Type B pancreatic cell (in vitro differentiated cells): ENCODE measurements at places on chromosomes 2 and 18. TPM values are rescaled to one million over a fixed set of nuclear protein-coding genes. Genes with fewer than 3 reads are reported as not detected.
A peak's percentile ranks its signal among the peaks of the same experiment; 100 is the strongest.

Gene CD8B2
- total RNA-seq, result 0.31 TPM in 2 replicates

GRCh38 chr2:101897301-101897700, 94.5 kb upstream of the IL1R2 start:
- no peak for DNase-seq
- H3K27ac ChIP-seq, result no peak overlapping the region
- no peaks in the 10 kb centered on the region for H3K4me1 ChIP-seq
- no peak overlapping the region for H3K4me3 ChIP-seq

Gene KLF11
- 11.8 and 13.1 TPM in 2 replicates for total RNA-seq

Gene SKA1
- total RNA-seq, result 5.7 and 14.0 TPM in 2 replicates

Gene NT5C1B
- total RNA-seq, result not detected in 2 replicates

DNA sequence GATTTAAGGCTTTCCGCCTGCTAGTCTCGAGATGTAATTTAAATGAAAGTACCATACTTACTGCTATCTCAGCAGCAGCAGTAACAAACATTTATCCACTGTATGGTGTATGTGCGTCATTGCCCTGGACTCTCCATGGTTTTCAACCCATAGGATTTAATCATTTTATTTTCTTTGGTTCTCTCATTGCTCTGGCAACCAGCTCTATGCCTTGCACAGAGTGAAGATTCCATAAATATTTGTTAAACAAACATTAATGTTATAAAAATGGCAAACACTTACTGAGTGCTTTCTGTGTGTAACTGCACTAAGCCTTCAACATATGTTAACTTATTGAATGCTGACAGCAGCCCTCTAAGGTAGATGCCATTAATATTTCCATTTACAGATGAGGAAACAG, 1.3 kb upstream of the LMAN1 start:
- H3K36me3 ChIP-seq, result peaks cover 2% of the 10 kb centered on the region
- H3K4me3 ChIP-seq, result peak overlapping the region; percentile 96
- peaks cover 18% of the 10 kb centered on the region for H3K4me1 ChIP-seq
- no peak overlapping the region for H3K27ac ChIP-seq
- peaks cover 6% of the 10 kb centered on the region for H3K27me3 ChIP-seq

DNA sequence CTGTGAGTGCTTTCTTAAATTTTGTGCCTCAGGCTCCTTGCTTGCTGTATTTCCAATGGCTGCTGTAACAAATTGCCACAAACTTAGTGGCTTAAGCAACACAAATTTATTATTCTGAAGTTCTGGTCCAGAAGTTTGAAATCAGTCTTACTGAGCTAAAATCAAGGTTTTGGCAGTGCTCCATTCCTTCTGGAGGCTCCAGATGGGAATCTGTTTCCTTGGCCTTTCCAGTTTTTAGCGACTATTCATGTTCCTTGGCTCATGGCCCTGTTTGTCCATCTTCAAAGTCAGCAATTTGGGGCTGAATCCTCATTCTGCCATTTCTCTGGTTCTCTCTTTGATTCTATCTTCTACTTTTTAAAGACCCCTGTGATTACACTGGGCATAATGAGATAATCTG, 31.8 kb downstream of the STRADB start:
- H3K4me3 ChIP-seq, result no peak overlapping the region
- peaks cover 6% of the 10 kb centered on the region for H3K4me1 ChIP-seq
- no peak for DNase-seq
- no peaks in the 10 kb centered on the region for H3K27me3 ChIP-seq
- H3K36me3 ChIP-seq, result peaks cover 14% of the 10 kb centered on the region

Gene VWA3B
- 0.38 and 4.1 TPM in 2 replicates for total RNA-seq

Gene IL36RN
- 12.0 and 17.7 TPM in 2 replicates for total RNA-seq

- no peak overlapping the region for H3K27ac ChIP-seq
- peaks cover 7% of the 10 kb centered on the region for H3K27me3 ChIP-seq
- H3K36me3 ChIP-seq, result no peaks in the 10 kb centered on the region
- H3K4me1 ChIP-seq, result no peaks in the 10 kb centered on the region
- no peak overlapping the region for H3K4me3 ChIP-seq
Measured at GRCh38 chr2:104043864-104044263, 810.1 kb upstream of the POU3F3 start.

Gene LONRF2
- total RNA-seq, result 4.5 and 8.9 TPM in 2 replicates

Gene CROCC2
- 0.68 and 0.98 TPM in 2 replicates for total RNA-seq

DNA sequence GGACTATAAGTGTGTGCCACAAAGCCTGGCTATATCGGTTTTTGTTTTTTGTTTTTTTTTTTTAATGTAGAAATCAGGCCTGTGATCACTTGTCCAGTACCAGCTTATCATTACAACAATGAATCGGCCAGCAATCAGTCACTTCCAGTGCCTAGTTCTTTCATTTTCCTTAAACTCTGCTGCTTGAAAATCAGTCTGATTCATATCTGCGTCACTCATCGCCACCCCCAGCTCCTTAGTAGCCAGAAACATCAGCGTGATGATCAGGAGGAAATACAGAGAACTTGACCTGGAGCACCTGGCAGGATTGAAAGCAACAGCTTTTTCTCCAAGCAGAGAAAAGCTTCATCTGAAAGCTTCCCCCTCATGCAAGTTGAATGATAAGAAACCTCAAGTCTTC, 75.4 kb downstream of the SPTBN1 start:
- H3K4me3 ChIP-seq, result no peak overlapping the region
- H3K27me3 ChIP-seq, result peaks cover 4% of the 10 kb centered on the region
- peaks cover 48% of the 10 kb centered on the region for H3K36me3 ChIP-seq
- DNase-seq, result no peak
- H3K4me1 ChIP-seq, result peaks cover 27% of the 10 kb centered on the region
- H3K27ac ChIP-seq, result no peak overlapping the region

DNA sequence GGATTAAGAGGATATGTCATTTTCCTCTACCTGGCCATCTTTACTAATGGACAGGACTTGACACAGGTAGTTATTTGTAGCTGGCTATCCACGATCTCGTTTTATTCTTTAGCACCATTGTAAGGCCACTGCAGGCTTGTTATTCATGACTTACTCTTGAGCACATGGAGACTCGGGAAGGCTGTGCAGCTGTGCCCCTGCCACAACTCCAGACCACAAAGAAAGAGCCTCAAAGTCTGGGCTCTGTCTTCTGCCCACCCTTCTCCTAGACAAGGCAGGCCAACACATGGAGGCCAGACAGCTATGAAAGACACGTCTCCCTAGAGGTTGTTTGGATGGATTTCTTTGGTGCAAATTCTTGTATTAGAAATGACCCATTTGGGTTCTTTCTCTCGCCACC, 133.8 kb downstream of the NAPG start:
- no peaks in the 10 kb centered on the region for H3K36me3 ChIP-seq
- no peaks in the 10 kb centered on the region for H3K27me3 ChIP-seq
- H3K4me1 ChIP-seq, result peaks cover 34% of the 10 kb centered on the region

DNA sequence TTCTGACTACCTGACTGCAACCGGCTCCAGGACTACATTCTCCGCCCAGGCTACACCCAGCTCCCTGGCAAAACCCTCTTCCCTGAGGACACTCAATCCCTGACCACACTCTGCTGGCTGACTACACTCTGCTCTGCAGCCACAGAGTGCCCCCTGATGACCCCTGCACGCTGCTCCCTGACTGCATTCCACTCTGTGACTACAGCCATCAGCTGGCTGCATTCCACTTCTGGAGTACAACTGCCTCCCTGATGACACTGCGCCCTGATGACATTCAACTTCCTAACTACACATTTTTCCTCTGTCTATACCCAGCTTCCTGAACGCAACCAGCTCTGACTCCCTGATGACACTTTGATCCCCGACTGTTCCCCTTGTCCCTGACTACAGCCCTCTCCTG, 71.3 kb upstream of the NRXN1 start:
- no peaks in the 10 kb centered on the region for H3K27me3 ChIP-seq
- peaks cover 8% of the 10 kb centered on the region for H3K4me1 ChIP-seq
- H3K36me3 ChIP-seq, result no peaks in the 10 kb centered on the region
- H3K27ac ChIP-seq, result peak overlapping the region; percentile 48
- peak; percentile 66 for DNase-seq

DNA sequence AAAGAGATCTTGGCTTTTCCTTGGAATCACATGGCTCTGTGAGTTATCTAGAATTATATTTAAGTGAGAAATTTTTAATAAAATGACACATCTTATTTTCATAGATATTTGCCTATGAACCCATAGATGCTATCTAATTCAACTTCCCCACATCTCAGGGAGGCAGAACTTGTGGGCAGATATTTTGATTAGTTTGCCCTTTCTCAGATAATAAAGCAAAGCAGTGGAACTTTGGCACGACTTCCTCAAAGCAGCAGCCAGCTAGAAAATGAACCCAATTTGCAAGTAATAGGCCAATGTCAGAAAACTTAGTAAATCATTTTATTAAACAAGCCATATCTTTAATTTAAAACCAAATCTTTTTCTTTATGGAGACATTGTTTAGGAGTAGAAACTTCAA, 32.7 kb downstream of the RAB27B start:
- H3K27me3 ChIP-seq, result peaks cover 2% of the 10 kb centered on the region
- no peaks in the 10 kb centered on the region for H3K36me3 ChIP-seq
- DNase-seq, result no peak
- H3K4me3 ChIP-seq, result no peak overlapping the region

GRCh38 chr2:152389483-152389882, 54.5 kb downstream of the FMNL2 start:
- H3K27me3 ChIP-seq, result no peaks in the 10 kb centered on the region
- no peak overlapping the region for H3K4me3 ChIP-seq
- no peak for DNase-seq
- H3K4me1 ChIP-seq, result peaks cover 39% of the 10 kb centered on the region
- no peak overlapping the region for H3K27ac ChIP-seq
- H3K36me3 ChIP-seq, result peaks cover 12% of the 10 kb centered on the region

Gene SEPTIN10
- 40.9 and 76.7 TPM in 2 replicates for total RNA-seq

Gene INPP5D
- 18.3 and 40.8 TPM in 2 replicates for total RNA-seq

DNA sequence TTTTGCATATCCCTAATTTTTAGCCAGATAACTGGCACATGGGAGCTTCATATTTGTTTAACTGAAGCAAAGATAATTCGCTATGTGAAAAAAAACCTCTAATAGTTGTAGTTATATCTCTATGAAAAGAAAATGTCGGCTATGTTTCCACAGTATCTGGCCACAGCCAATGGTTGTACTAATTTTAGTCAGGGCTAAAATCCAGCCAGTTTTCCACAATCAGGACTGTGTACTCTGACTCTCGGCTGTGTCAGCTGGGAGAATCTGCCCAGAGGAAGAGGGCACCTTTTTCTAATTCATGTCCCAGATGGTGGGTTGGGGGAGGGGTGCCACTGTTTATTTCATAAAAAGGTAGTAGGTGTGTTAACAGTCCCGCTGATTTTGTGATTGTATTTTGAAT, 38.8 kb downstream of the STRADB start:
- no peak overlapping the region for H3K27ac ChIP-seq
- H3K36me3 ChIP-seq, result no peaks in the 10 kb centered on the region
- H3K27me3 ChIP-seq, result no peaks in the 10 kb centered on the region

- H3K4me3 ChIP-seq, result no peak overlapping the region
- DNase-seq, result no peak
- no peak overlapping the region for H3K27ac ChIP-seq
- no peaks in the 10 kb centered on the region for H3K36me3 ChIP-seq
- peaks cover 13% of the 10 kb centered on the region for H3K4me1 ChIP-seq
Measured at GRCh38 chr2:64470071-64470470, 16.1 kb downstream of the LGALSL start.

Gene ENOSF1
- total RNA-seq, result 43.2 and 63.1 TPM in 2 replicates

Gene ANKRD30B
- not detected in 2 replicates for total RNA-seq

GRCh38 chr2:149860276-149860921, 272.8 kb upstream of the MMADHC start:
- peaks cover 11% of the 10 kb centered on the region for H3K4me1 ChIP-seq
- H3K27ac ChIP-seq, result no peak overlapping the region
- H3K4me3 ChIP-seq, result no peak overlapping the region
- peaks cover 5% of the 10 kb centered on the region for H3K36me3 ChIP-seq
- no peaks in the 10 kb centered on the region for H3K27me3 ChIP-seq

DNA sequence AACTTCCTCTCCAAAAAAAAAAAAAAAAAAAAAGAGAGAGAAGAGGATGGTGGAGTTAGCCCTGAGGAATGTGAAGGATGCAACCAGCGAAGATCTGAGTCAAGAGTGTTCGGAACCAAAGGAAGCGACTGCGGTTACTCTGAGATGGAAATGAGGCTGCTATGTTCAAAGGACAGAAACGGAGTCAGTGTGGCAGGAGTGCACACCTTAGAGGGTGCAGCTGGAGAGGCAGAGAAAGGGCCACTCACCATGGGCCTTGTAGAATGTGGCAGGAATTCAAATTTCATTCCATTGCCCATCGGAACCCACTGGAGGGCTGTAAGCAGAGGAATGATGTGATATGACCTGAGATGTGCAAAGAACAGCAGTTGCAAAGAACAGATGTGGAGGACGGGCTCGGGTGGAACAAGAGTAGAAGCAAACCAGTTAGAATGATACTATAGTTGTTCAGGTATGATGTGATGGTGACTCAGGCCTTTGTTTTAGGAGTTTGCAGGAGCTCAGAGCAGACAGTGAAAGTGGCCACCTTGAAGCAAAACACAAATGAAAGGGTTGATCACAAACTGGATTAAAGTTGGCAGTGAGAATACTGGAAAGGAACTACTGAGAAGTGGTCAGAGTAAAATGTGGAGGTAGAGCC, 22.6 kb downstream of the ITGA6 start:
- no peak for DNase-seq
- H3K36me3 ChIP-seq, result no peaks in the 10 kb centered on the region
- H3K27ac ChIP-seq, result no peak overlapping the region
- peaks cover 7% of the 10 kb centered on the region for H3K4me1 ChIP-seq

- H3K27ac ChIP-seq, result no peak overlapping the region
- H3K36me3 ChIP-seq, result no peaks in the 10 kb centered on the region
Measured at GRCh38 chr2:1605102-1606045, 138.9 kb downstream of the PXDN start.

DNA sequence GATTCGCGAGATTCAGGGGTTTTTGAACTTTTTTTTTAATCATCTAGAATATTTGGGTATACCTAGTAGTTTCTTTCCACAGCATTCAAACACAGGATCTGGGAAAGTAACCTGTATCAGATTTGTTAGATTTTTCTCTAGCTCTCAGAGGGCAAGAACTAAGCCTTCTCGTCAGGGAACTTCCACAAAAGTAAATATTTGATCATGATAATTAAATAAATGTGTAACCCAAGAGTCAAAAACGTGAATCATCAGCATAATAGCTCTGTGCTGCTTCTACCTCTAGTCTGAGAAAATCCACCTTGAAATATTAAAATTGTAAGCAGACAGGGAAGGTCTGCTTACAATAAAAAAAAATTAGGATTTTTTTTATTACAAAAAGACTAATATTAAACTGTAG, 225.7 kb upstream of the SPOPL start:
- H3K4me1 ChIP-seq, result peaks cover 33% of the 10 kb centered on the region
- no peaks in the 10 kb centered on the region for H3K36me3 ChIP-seq
- H3K27me3 ChIP-seq, result no peaks in the 10 kb centered on the region

Gene SIX3
- total RNA-seq, result 0.68 TPM in 1 of 2 replicates, not detected in the other

Gene USP14
- 50.4 and 59.5 TPM in 2 replicates for total RNA-seq

Gene SERPINB10
- total RNA-seq, result not detected in 2 replicates

Gene CPLX4
- not detected in 2 replicates for total RNA-seq

- no peak overlapping the region for H3K4me3 ChIP-seq
- no peaks in the 10 kb centered on the region for H3K36me3 ChIP-seq
- peaks cover 15% of the 10 kb centered on the region for H3K4me1 ChIP-seq
Measured at GRCh38 chr2:216714376-216714775, 19.0 kb upstream of the IGFBP5 start.
